ENCODE measurements at places on chromosomes 3 and 15.

DNA sequence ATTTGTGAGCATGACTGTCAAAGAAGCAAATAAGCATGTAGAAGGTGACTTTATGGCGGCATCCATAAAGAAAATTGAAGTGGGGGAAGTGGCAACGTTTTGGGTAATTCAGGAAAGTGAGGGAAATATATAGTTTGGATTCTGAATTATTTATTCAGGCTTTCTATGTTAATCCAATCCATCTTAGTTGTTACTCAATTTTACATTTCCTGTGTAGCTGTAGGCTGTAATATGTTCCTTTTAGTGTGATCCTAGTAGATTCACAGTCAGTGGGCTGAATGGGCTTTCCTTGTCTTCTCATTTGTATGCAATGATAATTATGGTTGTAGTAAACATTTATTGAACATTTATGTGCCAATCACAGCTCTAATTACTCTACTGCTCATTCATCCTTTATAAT, 654.1 kb downstream of the EDEM1 start:
- DNase-seq: no peak

GRCh38 chr15:58521293-58521991, 89.7 kb downstream of the LIPC start:
- no peak for DNase-seq

- DNase-seq: no peak
These were observed 1.6 kb upstream of the SUCNR1 start for GRCh38 chr3:151871639-151872468.

GRCh38 chr3:37969596-37970100, 20.9 kb upstream of the VILL start:
- DNase-seq: no peak

DNA sequence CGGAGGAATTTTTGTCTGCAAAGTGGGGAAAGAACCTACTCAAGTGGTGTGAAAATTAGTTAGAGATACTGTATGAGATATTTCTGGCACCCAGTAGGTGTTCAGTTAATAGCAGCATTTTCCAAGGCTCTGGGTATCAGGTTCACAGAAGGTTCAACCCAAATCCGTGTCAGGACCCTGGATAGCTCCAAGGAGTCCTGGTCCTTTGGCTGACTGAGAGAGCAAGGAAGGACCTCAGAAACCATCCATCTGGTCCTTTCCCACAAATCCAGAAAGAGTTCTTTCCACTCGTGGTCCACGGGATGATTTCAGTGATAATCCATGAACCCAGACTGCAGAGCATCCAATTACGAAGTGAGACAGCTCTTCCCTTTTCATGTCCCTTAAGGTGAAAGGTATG, 51.4 kb downstream of the SLC6A11 start:
- DNase-seq: no peak

DNA sequence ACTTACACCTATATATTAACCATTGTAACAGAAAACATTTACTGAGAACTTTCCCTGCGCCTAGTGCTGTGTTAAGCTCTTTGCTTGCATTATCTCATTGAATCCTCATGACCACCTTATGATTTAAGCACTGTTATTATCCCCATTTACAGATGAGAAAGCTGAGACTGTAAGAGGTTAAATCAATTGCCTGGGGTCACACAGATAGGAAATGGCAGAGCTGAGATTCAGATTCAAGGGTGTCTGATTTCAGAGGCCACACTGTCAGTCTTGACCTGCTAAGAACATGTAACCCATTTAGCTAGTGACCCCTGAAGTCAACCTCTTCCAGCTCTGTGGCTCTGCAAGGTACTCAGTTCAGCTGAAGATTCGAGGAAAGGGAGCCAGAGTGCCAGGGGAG, 143.9 kb downstream of the TLE3 start:
- DNase-seq: no peak

- DNase-seq: no peak
These were observed 108.1 kb upstream of the RNF7 start for GRCh38 chr3:141629976-141630375.

DNA sequence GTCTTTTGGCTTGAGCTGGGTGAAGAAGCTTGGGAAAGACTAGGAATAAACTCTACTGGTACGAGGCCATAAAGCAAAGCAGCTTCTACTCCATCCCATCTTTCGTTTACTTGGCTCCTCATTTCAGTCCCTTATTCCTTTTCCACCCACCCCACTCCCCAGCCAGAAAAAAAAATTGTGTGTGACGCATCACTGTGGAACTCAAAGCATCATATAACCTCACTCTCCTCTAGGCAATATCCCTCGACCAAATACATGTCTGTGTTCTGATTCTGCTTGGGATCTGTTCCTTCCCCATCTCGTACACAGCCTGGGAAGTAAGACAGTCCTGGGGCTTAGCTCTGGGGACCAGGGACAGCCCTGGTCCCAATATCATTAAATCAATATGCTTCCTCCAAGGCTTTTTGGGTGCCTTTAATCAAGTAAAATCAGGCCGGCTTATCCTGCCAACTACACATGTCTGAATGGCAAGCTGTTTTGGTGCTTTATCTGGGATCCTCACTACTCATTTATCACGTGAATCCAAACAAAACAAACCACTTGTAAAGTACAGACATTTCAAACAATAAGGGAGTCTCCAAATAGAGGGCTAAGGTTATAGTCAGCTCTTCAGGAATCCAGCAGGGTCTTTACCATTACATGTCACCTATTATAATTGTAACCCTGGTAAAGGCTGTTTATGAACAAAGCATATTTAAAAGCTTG, 74.9 kb upstream of the ZBED2 start:
- DNase-seq: no peak

GRCh38 chr15:90316139-90316538, 35.9 kb upstream of the ZNF774 start:
- no peak for DNase-seq

DNA sequence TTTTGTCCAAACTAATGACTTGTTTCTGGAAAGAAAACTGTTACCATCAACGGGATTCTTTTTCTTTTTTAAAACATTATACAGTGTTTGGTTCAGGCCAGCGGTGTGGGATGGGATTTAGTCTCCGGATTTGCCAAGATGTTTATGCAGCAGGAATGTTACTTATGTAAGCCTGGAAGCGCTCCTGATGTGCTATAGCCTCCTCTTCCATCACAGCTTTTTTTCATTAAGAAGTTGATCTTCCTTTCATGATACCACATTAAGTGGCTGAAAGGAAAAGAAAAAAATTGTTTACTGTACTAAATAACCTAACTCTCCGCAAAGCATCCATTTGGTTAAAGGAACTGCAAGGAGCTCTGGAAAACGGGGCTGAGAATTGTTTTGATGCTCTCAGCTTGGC, 120.5 kb upstream of the ALDH1A3 start:
- no peak for DNase-seq

- no peak for DNase-seq
These were observed 93.2 kb downstream of the CACNA2D3 start for GRCh38 chr3:54215521-54215920.

GRCh38 chr3:13200946-13201345, 127.7 kb upstream of the IQSEC1 start:
- DNase-seq: no peak

GRCh38 chr3:16430717-16431630, 82.5 kb downstream of the RFTN1 start:
- DNase-seq: no peak

DNA sequence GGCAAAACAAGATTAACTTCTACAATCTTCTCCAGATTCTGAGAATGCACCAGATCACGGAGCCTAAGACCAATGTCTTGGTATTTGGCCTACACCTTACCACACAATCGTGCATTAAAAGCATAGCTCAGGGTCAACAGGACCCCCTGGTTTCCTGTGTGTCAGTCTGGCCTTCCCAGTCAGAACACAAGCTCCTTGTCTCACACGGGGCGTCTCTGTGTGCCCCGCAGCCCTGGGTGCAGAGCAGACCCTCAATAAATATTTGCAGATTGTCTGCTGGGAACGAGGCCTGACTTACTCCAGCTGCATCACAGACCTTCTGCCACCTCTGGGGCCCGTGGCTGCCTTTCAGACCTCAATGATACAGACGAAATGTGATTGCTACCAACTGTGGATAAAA, 82.5 kb upstream of the CTNNB1 start:
- no peak for DNase-seq

DNA sequence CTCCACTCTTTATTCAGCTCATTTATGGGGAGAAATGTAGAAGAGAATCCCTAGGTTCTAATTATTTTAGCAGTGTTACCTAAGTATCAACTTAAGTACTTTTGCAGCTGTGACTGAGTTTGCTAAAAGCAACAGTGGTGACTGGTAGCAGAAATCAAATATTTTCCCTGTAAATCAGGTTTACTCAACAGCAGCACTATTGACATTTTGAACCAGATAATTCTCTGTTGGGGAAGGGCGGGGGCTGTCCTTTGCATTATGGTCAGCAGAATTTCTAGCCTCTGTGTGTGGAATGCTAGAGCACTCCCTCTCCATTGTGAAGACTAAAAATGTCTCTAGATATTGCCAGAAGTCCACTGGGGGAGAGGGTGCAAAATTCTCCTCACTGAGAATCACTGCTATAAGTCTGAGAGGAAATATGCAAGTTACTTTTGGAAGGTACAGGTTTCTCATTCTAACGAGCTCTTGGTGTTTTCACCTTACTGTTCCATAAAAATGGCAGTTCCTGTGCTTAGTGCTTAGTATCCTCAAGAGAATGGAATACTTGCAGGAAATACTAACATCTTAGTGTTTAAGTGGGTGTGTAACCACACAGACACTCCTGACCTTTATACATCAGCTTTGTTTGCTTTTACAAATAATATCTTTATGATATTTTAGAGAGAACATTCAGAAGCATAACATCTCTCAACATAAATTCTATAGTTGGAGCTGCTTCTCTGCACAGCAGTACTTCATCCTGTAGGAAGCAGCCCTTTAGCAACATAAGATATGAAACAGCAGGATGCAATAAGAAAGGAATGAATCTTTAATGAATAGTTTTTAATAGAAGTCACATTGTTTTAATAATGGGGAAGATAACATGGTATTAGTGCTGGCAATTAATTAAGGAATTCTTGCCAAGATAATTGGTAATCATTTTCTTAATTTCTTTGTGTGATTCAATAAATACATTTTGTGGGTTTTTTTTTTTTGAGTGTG, 246.5 kb upstream of the GOLIM4 start:
- no peak for DNase-seq

- no peak for DNase-seq
These were observed 5.1 kb downstream of the PROK2 start for GRCh38 chr3:71779674-71780377.

GRCh38 chr3:39184081-39184967, 8.1 kb downstream of the XIRP1 start:
- DNase-seq: no peak

DNA sequence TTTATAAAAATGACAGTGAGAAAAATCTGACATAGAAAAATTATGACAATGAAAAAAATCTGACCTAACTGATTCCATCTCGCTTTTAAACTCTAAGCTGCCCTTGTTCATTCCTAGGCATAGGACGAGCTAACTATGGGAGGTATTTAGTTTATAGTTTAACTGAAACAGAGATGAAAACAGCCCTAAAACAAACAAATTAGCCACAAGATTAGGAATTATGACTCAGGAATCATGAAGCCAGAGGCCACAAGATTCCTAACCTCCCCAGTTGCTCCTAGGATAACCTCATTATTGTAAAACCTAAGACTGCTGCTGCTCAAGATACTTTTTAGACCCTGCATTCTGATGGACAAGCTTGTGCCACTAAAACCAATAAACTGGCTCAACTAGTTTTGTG, 122.7 kb upstream of the MNS1 start:
- DNase-seq: no peak

All from NCI-H1930 (cell line).